ENCODE measurements at places on chromosomes 5 and 9.
A peak's percentile ranks its signal among the peaks of the same experiment; 100 is the strongest.

DNA sequence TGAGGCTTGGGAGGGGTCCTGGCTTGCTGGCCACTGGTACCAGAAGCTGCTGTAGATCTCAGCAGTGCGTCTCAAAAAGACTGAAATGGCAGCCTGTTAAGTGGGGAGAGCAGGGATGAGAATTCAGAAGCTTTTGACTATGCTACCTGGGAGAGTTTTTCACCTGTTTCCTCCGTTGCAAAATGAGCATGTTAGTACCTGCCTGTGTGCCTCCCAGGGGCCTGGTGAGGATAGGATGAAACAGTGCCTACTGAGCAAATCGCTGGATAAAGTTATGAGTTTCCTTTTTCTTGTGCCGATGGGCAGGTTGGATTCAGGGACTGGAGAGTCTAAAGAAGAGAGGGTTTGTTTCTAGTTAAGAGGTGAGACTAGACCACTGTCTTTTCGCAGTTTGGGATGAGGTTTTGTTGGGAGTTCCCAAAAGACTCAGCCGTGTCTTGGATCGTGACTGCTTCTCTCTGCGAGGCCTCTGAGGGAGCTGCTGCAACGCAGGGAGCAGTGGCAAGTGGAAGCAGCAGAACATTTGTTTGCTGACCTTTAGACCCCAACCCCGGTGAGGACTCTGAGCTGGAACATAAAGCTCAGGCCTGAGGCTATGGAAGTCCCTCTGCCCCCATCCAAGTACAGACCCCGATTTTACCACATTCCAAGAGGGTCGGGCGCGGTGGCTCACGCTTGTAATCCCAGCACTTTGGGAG lies 1.4 kb downstream of the RALGPS1 start:
- DNase-seq: no peak

DNA sequence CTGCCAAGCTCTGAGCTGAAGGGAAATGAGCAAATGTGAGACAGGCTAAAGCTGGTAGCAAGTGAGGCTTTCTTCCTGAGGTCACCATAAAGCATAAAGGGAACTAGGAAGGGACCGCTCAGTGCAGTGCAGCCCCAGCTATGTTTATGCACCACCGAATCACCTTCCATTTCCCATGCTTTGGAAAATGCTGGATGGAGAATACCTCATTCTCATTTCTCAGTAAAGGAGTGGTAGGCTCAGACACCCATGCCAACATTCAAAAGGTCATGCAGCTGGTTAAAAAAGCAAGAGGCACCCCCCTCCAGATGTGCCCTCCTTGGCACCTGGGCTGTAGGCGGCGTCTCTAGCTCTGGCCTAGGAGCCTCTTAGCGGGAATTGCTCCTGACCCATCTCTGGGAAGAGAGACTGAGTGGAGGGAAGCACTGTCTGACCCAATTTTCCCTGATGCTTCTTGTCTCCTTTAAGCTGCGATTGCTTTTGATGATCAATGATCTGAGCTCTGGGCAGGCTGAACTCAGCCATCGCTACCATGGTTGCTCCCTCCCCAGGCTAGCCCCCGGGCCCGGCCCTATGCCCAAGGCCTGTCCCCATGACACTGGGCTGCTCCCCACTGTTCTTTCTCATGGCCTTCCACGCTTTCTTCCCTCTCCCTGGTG lies 58.7 kb downstream of the ZNF354C start:
- DNase-seq: no peak

- no peak for DNase-seq
Measured at GRCh38 chr9:16344343-16344742, 526.1 kb downstream of the BNC2 start.

DNA sequence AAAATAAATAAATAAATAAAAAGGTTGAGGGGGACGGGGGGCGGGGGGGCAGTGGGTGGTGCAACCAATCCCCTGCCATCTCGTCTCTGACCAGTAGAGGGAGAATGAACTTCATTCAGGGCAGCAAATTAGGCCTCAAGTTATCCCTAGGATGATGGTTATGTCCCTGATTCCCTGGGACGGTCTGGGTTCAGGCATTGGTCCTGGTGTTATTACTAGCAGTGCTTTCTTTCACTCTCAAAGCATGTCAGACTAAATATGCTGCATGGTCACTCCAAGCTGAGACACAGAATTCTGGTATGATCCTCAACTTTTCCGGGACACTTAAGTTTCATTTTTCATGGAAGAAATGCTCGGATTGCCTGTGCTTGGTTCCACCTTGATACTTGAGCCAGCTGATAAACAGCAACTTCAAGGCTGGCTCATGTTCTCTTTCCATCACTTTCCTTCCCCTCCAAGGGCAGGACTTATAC lies 59.4 kb downstream of the DAP start:
- DNase-seq: peak; percentile 37

GRCh38 chr5:33363537-33363936 lies 77.2 kb upstream of the TARS1 start:
- no peak for DNase-seq

GRCh38 chr5:12691330-12691729 lies 787.1 kb upstream of the CTNND2 start:
- DNase-seq: no peak

GRCh38 chr9:130276121-130276520 lies 10.6 kb downstream of the HMCN2 start:
- DNase-seq: no peak

GRCh38 chr9:129944506-129945116 lies 98.4 kb downstream of the FNBP1 start:
- DNase-seq: peak; percentile 75

DNA sequence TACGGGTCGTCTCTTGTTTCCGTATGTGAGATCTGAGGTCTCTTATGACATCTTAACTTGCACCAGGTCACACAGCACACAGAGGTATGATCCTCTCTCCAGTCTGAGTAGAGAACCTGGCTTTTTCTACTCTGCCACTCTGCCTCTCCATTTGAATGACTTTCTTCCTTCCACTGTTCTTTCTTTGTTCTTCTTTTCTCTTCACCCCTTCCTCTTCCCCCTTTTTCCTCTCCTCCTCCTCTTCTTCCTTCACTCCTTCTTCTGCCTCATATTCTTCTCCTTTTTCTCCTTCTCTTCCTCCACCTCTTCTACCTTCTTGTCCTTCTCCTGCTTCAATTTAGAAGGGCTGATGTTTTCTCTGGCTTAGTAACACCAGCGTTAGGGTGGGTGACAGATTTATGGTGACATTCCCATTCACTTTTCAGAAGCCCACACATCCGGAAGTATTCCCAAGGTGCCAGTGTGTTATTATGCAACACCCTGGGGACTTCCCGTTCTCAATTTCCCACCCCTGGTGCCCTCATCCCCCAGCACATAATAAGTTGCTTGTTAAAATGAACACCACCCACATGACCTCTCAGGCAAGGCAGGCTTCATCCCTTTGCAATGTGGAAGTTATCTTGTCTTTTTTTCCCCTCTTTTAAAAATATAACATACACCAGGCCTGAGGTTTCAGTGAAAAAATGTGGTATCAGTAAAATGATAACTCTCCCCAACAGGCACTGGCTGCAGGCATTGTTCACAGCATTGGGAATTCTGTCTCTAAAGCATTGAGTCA lies 122.0 kb downstream of the PAPPA start:
- DNase-seq: no peak

DNA sequence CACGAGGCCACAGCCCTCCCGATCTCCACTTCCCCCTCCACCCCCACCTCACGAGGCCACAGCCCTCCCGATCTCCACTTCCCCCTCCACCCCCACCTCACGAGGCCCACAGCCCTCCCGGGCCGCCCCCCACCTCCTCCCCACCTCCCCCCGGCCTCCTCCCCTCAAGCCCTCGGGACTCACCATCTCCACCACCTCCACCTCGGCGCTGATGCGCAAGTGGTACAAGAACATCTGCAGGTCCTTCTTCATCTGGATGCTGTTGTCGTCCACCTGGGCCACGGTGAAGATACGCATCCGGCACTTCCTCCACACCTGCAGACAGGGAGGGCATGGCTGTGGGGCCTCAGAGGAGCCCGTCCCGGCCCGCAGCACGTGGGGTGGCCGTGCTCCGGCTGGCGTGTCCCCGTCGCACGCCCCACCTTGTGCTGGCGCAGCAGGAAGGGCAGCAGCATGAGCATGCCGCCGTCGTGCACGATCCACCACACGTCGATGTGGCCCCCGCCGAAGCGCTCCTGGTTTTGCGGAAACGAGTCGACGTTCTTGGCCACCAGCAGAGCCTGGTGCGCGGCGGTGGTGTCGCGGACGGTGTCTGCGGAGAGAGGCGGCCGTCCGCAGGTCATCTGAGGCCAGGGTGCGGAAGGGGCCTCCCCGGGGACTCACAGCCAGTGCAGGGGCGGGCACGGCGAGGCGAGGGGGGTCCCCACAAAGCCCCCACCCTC lies 48.0 kb downstream of the SLC12A7 start:
- DNase-seq: no peak

GRCh38 chr5:132190161-132190817 lies 37.4 kb downstream of the P4HA2 start:
- peak; percentile 72 for DNase-seq

- peak; percentile 46 for DNase-seq
Measured at GRCh38 chr5:149667084-149667828, 62.9 kb upstream of the PPARGC1B start.

GRCh38 chr5:72746736-72747135 lies 69.7 kb upstream of the TNPO1 start:
- DNase-seq: no peak

DNA sequence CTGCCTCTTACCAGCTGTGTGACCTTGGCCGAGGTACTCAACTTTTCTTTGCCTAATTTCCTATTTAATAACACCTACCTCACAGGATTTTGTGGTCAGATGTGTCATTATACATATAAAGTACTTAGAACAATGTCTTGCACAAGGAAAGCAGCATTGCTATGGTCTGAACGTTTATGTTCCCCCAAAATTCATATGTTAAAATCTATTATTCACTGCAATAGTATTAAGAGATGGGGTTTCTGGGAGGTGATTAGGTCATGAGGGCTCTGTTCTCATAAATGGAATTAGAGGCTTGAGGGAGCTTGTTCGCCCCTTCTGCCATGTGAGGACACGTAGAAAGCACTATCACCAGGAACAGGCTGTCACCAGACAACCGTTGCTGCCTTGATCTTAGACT lies 10.9 kb upstream of the RNF145 start:
- DNase-seq: no peak

- no peak for DNase-seq
Measured at GRCh38 chr9:115642285-115642684, 511.3 kb upstream of the PAPPA start.

- no peak for DNase-seq
Measured at GRCh38 chr5:106397700-106398099, 1273.0 kb downstream of the EFNA5 start.

DNA sequence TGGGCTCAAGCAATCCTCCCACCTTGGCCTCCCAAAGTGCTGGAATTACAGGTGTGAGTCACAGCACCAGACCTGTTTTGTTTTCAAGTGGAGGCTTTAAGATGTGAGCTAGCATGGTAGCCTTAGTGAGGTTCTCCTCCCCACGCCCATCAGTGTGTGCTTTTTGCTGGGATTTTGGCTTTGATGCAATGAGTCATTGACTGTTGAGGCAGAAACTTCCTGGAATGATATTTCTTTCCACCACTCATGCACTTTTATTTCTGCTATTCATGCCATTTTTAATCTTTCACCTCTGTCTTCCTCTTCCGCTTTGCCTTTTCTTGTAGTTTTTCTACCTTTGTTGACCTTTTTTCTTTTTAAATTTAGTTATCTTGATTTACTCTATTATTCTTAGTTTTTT lies 4.2 kb upstream of the NFIL3 start:
- peak; percentile 26 for DNase-seq

GRCh38 chr5:95822043-95822541 lies 434 bp downstream of the GLRX start:
- DNase-seq: peak; percentile 24

GRCh38 chr5:72516916-72517315 lies 9.7 kb upstream of the ZNF366 start:
- no peak for DNase-seq

DNA sequence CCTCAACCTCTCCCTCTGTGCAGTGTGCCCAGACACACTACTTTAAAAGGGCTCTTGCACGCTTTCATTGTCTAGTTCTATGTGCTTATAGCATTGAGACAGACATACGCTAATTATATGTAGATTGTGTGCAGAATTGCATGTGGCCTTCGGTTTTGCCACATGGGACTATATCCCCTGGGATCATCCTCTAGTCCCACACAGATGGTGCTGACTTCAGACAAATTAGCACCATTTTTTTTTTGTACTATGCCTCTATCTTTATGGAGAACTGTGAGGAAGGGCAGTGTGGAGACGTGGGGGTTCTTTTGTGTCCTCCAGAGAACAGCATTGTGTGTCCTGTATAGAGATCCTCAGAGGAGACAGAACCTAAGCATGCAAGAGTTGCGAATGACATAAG lies 29.3 kb downstream of the PAPPA start:
- no peak for DNase-seq

DNA sequence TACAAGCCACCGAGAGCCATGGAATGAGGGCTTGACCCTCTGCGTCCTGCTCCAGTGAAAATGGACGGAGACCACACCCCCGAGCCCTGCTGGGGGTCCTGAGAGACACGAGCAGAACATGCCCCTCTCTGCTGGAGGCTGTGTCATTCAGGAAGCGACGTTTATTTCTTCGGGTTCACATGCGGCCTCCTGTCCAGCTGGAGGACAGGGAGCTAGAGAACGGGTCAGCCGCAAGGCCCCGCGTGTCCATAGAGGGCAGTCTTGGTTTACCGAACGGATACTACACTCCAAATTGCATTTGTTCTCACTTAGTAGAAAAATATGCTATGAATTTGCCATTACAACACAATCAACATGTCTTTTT lies 36.1 kb downstream of the MRPL36 start:
- peak; percentile 24 for DNase-seq

All from activated CD4-positive, alpha-beta T cell treated with anti-CD3 and anti-CD28 coated beads, Interleukin-10, Interleukin-2, amounts not matched to agents 100 ng/mL and 50 ng/mL, durations not matched to agents 16 hours and 8 hours (primary cell).